ENCODE measurements at places on chromosomes 4 and X.

DNA sequence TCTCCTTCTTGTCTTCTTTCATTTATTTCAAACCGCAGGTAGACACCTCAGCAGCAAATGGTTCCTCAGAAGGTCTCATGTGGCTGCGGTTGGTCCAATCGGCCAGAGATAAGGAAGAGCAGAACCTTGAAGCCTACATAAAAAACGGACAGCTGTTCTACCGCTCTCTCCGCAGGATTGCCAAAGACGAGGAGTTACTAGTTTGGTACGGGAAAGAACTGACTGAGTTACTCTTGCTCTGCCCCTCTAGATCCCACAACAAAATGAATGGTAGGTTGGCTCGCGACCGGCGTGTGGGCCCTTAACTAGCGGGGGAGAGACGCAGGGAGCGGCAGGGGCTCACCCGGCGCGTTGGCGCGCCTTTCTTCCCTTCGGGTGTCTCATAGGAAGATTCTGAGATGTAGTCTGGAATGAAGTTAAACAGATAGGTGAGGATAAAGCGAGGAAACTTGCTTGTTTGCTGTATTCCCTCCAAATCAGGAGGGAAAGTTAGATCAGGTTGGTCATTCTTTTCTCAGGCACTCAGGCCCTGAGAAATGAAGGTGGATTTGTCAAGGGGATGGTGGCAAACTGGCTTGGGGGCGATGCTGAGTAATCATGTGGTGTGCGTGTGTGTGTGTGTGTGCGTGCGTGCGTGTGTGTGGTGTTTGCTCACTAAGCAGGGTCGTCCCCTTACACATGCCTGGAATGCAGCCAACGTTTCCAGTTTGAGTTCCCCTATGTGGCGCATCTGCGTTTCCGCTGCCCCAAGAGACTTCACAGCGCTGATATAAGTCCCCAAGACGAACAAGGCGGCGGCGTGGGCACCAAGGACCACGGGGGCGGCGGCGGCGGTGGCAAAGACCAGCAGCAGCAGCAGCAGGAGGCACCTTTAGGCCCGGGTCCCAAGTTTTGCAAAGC lies 4.2 kb downstream of the PRDM8 start:
- DNase-seq: peak; percentile 72

GRCh38 chr4:85084371-85085094 lies 118.0 kb upstream of the WDFY3 start:
- peak; percentile 24 for DNase-seq

DNA sequence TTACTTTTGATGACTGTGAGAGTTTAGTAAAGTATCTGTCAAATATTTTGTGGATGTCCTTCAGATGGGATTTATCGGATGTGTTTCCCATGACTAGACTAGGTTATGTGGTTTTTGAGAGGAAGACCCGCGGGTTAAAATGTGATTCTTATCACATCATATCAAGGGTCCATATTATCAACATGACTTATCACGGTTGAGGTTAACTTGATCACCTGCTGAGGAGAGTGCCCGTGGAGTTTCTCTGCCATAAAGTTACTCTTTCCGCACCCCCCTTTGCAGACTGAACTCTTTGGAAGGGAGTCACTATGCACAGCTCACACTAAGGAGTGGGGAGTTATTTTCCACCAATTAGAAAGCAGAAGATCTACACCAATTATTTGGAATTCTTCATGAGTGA lies 38.7 kb downstream of the GLRB start:
- DNase-seq: no peak

DNA sequence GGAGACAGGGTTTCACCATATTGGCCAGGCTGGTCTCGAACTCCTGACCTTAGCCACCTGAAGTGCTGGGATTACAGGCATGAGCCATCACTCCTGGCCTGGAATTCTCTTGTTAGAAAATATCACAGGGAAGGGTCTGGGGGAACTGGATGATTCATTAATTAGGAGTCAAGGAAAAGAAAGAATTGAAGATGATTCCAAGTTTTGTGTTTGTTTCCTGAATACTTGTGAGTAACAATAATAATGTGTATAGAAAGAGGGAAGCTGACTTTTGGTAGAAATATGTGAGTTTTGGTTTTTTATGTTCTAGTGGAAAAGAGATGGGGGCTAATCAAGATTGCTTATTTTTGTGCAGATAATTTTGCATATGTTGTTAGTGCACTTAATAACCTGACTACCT lies 77.3 kb upstream of the CLNK start:
- DNase-seq: no peak

DNA sequence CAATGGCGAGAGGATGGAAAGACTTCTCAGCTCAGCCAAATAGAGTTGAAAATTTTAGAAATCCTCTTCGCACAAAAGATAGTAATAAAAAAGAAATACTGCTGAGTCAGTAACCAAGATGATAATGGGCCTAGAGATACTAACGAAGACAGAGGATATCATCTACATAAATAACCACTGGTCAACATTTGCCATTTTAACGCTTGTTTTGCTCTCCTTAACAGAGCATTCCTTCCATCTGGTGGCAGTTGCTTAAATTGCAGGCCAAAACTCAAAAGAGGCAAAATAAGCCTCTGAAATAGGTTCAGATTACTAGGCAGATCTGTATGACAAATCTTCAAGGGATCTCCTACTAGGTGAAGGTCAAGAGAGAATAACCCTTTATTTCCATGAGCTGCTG lies 51.7 kb upstream of the MCF2 start:
- no peak for DNase-seq

DNA sequence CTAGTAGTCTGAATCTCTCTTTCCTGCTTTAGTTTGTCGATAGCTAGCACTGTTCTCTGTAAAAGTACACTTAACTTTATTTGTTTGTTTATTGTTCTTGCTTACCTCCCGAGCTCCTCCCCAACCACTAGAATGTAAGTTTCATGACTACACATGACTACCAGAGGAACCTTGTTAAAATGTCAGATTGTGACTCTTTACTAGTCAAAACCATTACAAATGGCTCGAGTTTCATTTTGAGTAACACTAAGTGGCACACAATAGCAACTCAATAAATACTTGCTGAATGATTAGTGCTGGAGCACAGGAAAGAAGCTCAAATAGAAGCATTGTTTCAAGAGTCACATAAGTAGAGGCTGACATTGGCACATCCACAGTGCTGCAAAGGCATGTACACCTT lies 116.1 kb downstream of the MAPK10 start:
- DNase-seq: no peak

- no peak for DNase-seq
Measured at GRCh38 chrX:131405497-131405896, 116.4 kb upstream of the IGSF1 start.

DNA sequence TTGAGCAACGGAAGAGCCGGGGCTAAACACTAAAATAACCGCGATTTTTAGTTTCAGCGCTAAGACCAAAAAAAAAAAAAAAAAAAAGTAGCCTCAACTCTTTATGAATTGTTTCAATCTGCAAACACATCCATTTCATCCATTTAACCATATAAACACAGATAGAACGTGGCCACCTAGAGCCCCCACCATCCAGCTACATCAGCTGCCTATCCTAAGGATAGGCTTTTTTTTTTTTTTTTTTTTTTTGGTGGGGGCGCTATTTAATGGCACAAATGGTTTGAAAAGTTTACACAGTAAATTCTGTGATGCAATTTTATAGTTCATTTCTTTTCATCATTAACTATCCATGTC lies 492 bp upstream of the HDAC8 start:
- no peak for DNase-seq

GRCh38 chrX:153961292-153961691 lies 10.3 kb downstream of the HCFC1 start:
- no peak for DNase-seq
